Left lobe of liver (tissue), 2 donors: ENCODE measurements at places on chromosomes 16 and 17.

DNA sequence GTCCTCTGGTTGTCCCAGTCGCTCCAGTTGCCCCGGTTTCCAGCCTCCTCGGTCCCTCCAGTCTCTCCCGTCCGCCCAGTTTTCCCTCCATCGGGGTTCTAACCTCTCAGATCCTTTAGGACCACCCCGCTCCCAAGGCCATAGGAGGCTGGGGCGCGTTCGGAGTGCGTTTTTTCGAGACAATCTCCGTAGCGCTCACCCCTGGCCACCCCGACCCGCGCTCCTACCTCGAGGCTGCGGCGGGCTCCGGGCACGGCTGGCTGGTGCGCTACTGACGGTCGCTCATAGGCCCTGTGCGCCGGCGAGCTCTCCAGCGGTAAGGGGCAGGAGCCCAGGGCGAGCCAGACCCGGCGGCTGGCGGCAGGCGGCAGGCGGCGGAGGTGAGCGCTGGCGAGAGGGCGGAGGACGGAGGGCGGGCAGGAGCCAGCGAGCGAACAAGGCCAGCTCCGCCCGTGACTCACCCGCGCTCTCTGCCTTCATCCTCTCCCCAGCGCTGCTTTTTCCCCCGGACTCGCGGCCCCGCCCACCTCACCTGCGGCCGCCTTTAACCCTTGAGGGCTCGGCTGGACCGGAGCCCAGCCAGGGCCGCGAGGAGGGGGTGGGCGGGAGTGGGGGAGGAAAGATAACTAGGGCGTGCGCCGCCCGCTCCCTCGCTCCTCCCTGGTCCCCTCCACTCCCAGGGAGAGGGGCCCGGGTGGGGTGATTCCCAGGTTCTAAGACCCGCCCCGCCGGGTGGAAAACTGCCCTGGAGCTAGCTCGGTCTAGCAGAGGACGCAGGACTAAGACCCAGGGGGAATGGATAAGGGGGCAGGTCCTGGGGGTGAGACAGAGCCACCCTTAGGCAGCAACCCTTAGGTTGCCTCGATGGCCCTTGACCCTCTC lies at the start of gene SP6:
TSS of gene SP6 (minus strand) at position 472 of the 882 bp plus-strand sequence. CDS start 2,734 bp downstream, outside the sequence.
- peak; percentile 69 for DNase-seq

DNA sequence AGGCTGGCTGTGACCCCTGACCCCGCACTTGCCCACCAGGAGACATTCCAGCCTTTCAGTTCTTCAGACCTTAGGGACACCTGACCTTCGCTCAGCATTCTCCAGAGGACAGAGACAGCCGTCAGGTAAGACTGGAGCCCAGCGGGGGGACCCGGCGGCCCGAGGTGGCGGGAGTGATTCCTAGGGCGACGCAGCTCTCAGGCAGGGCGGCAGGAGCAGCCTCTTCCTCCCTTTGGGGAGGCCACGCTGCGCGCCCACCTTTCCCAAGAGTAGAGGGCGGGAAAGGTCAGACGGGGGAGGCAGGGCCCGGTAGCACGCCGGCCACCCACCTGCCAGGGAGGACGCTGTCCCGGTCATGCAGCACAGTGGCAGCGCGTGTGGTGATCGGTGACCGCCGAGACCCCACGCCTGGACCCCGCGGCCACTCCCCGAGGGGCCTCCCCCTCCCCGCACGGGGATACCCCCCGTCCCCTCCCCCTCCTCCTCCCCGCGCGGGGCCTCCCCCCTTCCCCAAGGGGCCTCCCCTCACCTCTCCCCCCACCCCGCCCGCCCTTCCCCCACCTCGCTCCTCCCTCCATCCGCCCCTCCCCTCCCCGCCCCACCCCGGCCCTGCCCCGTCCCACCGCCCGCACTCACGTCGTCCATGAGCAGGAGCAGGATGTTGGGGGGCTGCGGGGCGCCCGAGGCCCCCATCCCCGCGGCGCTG lies 472 bp downstream of the GALNS start:
- no peak for DNase-seq

DNA sequence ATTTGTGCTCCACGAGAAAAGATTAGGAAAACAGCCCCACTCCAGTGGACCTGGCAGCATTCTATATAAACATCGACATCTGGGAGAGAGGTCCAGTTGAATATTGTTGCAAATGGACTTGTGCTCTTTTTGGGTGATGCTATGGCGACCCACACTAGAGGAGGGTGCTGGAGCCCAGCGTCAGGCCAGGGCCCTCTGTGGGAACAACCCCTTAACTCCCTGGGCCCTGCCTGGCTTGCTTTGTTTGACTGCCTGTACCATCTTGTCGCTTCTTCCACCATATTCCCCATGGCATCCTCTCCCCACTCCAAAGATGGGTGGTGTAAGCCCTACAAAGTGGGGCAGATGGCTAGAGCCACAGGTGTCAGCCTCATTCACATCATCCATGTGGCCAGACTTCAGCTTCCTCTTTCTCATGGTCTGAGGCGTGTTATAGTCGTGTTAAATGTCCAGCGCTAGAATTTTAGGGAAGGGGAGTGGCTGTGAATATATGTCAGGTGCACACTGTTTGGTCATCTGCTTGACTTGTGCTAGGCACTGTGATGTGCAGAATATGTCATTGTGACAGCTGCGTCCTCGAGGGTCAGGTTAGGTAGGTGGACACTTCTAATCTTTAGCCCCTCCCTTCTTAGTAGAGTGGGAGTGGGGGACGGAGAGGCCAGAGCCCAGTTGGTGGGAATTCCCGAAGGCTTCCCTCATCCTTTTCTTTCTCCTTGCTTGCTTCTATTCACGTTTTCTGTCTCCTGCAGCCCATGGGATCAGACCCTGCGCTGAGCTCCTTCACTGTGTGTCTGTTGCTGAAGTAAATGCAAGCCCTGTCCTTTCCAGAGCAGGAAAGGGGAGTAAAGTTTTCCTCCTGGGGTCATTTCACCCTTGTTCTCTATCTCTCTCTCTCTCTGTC lies 49.8 kb downstream of the MPRIP start:
- no peak for DNase-seq

DNA sequence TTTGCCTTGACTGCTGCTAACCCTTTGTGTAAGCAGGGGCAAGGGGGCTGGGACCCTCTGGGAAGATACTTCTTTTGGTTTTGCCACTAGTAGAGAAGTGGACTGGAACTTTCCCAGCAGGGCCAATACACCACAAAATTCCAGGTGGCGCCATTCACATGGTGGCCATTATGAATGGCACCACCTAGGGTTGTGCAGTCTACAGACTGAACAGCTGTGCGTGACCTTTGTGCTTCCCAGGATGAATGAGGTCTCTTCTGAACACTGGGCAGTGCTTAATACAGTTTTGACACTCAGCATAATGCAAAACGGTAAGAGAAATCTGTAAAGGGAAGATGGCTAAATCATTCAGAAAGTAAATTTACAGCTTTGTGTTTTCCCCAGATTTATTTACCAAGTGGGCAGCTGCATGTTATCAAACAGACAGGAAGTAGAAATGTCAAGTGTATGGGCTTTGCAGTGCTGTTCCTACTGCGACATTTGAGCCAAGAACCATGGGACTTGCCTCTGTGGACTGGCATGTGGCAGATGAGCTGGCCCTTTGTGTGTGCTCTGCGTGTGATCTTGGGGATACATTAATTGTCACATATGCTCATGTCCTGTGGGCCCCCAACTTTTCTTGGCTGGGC lies 9.2 kb downstream of the SYT17 start:
- DNase-seq: no peak

- peak; percentile 7 for DNase-seq
These were observed 19.4 kb upstream of the NKD1 start for GRCh38 chr16:50528820-50529219.

DNA sequence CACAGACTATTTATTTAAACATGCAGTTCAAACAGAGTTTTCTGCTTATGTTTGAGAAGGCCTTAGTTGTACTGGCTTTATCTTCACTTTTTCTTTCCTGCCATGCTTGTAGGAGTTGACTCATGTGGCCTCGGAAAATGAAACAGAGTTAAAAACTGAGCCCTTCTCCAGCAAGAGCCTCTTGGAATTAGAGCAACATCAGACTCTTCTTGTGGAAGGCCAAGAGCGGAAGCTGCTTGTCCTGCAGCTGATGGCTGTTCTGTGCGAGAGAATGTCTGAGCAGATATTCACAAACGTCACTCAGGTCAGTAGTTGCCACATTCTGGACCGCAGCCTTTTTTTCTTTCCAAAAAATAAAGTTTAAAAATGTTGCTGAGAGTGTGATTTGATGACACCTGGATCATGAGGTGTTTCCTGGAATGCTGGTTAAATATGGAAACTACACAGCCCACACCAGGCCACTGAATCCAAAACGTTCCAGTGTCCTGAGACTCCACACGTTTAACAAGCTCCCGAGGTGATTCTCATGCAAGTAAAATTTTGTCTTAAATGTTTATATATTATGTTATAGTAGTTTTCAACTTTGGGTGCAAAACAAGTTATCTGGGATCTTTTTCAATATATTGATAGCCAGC lies 65.9 kb downstream of the TANGO6 start:
- DNase-seq: no peak

GRCh38 chr17:41505007-41505808 lies at the start of gene KRT13:
KRT13 (minus strand) TSS chr17:41505612; CDS start chr17:41505550, 62 bp downstream.
- no peak for DNase-seq

DNA sequence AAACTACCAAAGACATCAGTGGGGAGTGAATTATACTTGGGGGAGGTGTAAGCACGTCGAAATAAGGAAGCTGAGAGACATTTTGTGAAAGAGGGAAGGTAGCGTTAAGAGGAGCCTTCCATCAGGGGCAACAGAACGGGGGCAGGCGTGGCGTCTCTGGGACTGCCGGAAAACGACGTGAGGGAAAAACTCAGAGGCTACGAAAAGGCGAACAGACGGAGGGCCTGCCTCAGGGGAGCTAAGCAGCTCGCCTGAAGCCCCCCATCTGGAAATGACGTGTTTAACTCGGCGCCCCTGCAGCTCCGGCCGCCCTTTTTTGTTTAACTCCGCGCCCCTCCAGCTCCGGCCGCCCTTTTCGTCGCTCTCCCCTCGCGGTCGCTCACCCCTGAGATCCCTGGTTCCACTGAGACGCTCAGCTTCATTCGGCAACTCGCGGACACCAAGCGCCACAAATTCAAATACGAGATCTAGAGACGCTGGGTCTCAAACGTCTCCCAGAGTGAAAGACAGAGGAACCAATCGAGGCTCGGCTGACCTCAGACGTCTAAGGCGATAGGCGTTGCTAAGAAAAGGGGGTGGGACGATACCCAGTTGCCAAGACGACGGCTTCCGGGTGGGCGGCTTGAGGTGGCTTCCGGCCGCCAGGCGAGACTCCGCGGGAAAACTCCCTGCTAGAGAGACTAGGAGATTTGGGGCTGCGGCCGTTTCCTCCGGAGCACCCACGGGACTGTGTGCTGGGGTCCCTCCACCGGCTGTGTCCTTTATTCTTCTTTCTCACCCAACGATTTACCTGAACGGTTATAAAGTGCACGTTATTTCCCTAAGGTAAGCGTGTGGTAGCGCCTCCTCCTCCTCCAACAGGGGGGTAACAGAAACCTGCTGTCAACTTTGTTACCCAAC lies 383.2 kb downstream of the ZFHX3 start:
- peak; percentile 96 for DNase-seq

GRCh38 chr17:4498461-4499397 lies at the start of gene SPNS2:
SPNS2 (plus strand) TSS chr17:4498881; CDS start chr17:4499048, 167 bp downstream.
- DNase-seq: peak; percentile 86

DNA sequence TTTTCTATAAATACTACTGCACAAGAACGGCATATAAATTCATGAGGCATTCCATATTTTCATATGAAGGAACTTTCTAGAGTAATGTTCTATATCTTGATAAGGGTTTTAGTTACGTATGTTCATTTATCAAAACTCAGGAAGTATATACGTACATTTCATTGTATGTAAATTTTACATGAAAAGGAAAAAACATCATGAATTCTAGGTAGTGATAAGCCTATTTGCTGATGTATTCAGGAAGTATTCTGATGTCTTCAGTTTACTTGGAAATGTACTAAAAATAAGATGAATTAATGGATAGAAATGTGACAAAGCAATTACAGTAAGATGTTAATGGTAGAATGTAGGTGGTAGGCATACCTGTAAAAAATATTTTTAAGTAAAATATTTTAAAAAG lies 4.7 kb downstream of the DGKE start:
- DNase-seq: no peak

- no peak for DNase-seq
These were observed 121.7 kb downstream of the ABCC6 start for GRCh38 chr16:16101585-16101984.

GRCh38 chr17:69573396-69573795 lies 158.9 kb downstream of the MAP2K6 start:
- no peak for DNase-seq

DNA sequence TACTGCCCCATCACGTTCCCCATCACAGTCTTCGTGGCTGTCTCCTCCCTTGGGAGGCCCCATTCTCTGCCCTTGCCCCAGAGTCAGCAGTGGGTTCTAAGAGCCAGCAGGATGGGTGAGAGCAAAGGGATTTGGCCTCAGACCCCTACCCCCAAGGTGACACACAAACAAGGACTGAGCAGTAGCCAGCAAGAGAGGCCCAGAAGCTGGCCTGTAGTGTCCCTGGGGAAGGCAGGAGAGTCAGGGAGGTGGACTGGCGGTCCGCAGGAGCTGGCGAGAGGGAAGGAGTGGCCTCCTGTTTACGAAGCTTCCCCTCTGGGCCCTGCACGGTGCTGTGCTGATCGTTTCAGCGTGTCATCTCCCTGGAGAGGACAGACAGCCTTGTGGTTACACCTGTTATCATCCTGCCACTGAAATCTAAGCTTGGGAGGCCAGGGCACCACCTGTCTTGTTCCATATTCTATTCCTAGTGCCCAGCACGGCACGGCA lies 8.4 kb downstream of the WDR81 start:
- no peak for DNase-seq

DNA sequence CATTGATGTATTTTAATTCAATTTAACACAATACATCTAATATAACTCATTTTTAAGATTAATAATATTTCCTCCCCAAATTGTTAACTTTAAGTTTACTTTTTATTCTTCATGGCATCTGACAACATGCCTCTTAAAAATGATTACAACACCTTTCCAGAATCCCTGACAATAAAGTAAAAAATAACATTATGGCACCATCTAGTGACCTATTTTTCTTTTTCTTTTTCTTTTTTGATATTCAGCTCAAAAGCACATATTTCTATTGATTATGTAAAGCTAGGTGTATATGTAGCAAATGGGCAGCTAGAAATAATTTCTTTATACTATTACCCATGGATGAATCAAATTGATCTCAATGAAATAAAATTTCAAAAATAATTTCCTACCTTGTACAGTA lies 834.3 kb upstream of the CDH8 start:
- DNase-seq: no peak

- DNase-seq: peak; percentile 79
These were observed 924 bp downstream of the SMARCD2 start for GRCh38 chr17:63841350-63842172.

- peak; percentile 81 for DNase-seq
These were observed 4.5 kb downstream of the TMEM100 start for GRCh38 chr17:55717898-55718735.

DNA sequence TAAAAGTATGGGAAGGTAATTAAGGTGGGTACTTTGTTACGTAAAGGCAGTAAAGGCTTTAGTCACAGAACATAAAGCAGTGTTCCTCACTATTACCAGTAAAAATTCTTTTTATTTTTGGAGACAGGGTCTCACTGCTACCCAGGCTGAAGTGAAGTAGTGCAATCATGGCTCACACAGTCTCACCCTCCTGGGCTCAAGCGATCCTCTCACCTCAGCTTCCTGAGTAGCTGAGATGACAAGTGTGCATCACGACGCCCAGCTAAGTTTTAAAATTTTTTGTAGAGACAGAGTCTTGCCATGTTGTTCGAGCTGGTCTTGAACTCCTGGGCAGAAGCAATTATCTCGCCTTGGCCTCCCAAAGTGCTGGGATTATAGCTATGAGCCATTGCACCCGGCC lies 80.5 kb downstream of the CREBBP start:
- no peak for DNase-seq
